ENCODE measurements at places on chromosomes 6 and 20.
A peak's percentile ranks its signal among the peaks of the same experiment; 100 is the strongest.

DNA sequence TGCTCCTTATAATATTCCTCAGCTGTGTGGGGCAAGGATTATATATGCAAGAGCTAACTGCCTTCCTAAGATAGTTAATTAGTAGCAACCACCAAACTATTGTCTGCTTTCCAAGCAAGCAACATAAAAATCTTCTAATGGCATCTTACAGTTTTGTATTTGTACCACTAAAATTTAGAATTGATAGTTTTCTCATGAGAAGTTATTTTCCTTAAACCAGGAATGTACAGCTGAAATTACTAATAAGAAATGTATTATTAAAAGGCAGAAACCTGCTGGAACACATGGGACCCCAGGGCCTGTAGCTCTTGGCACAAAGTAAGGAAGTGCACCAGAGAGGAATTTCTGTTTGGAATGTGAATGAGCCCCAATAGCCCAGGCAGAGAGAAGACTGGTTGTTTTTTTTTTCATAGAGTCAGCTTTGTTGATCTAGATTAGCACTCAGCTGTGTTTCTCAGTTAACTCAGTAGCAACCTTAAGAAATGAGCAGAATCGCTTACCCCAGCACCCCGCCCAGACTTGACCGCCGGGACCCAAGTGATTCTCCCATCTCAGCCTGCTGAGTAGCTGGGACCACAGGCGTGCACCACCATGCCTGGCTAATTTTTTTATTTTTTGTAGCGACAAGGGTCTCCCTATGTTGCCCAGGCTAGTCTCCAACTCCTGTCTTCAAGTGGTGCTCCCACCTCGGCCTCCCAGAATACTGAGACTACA, 2.6 kb downstream of the MGME1 start:
- no peak for DNase-seq

DNA sequence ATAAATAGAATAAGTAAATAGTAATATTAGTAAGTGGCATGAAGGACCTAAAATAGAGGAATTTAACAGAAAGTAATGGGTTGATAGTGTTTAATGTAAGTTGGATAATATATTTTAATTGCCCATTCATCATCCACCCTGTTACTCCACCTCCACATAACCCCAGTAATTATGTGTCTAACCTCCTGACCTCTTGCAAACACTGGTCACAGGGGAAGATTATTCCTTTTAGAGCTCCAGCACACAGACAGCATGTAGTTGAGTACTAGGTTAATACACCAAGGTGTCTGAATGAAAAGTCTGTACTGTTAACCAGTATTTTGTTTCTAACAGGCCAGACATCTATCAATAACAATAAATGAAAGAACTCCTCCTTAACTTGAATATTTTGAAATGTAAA, 92.4 kb upstream of the EYS start:
- no peak for DNase-seq

DNA sequence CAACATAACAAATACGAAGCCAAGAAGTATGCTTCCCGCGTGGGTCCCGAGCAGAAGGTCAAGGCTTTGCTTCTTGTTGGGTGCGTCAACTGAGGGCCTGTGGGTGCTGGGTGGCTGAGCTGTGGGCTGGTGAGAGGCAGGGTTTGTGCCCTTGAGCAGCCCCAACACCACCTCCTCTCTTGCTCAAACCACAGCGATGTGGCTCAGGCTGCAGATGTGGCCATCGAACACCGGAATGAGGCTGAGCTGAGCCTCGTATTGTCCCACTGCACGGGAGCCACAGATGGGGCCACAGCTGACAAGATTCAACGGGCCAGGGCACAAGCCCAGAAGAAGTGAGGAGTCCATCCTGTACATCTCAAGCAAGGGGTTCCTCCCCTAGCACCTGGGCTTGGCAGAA, 7.0 kb upstream of the PTPRA start:
- DNase-seq: no peak

DNA sequence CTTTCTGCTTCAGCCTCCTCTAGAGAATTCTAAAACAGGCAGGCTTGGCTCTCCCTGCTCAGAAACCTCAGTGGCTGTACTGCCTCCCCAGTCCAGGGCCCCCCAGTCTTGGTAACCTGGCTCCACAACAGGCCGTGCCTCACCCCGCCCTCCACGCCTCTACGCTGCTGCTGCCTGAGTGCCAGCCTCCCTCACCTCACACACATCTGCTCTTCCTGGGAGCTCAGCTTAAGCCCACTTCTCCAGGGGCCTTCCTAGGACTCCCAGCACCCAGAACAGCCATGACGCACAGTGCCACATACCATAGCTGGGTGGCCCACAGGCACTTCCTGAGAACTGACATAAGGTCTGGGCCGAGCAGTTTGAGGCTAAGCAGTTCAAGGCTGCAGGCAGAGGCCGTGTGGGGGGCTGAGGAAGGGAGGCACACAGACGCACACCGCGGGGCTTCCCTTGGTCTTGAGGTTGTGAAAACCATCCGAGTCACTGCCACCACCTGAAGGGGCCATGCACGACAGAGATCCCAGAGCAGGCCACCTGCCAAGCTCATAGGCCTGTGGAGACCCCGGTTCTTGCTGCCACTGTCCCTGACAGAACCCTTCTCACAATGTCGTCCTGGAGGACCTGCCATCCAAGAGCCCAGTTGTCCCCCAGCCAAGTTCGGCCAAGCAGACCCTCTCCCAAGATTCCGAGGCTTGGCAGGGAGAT, 42.6 kb downstream of the DSTN start:
- DNase-seq: peak; percentile 3

DNA sequence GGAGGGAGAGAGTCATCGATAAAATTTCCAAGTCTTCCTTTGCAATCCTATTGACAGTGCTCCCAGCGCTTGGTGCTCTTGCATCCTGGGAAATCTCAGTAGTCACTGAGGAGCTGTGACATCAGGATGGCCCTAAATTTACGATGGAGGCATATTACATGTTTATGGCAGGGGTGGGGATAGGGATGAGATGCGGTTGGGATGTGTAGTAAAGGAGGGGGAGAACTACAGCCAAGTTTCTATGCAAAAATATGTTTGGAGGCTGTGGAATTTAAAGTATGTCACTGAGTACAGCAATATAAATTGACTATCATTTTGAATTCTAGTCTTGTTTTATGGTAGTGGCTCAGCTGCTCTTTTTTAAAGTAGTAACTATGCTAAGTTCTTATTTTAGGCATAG, 544.9 kb downstream of the PKHD1 start:
- no peak for DNase-seq

All from SK-N-SH (cell line).